ENCODE measurements at places on chromosomes 5 and 9.

GRCh38 chr5:12330993-12331588, 426.8 kb upstream of the CTNND2 start:
- no peak for DNase-seq

- no peak for DNase-seq
Observed at GRCh38 chr9:95185956-95186355, 131.6 kb downstream of the FANCC start.

DNA sequence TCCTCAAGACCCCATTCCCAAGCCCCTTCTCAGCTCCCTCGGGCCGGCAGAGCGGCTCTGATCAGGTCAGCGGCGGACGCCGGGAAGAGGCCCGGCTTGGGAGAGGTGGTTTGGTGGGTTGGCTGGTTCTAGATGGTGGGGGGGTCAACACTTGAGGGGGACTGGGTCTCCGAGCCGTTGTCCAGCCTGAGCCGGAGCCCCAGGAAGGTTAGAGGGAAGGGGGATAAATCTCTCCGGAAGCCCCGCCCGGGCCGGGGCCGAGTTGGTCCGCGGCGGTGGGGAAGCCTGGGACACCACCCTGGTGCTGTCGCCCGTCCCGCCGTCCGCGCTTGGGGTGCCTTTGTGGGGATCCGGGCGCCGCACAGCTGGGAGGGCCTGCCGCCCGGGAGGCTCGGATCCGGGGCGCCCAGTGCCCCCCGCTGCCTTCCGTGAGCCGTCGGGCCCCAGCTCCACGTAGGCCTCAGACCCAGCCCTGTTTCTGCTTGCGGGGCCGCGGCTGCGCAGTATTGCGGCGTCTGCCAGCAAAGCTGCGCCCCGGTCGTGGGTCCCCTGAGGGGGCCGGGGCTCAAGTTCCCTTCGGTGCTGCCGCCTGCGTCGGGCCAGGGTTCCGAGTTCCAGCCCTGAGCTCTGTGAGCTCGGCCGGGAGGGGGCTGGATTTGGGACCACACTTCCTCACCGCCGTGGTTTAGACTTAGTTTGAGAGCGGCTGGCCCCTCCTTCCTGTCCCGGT, 542 bp upstream of the TRIM52 start:
- peak; percentile 64 for DNase-seq

GRCh38 chr5:145847499-145848497, 12.7 kb upstream of the PRELID2 start:
- DNase-seq, result peak; percentile 80

DNA sequence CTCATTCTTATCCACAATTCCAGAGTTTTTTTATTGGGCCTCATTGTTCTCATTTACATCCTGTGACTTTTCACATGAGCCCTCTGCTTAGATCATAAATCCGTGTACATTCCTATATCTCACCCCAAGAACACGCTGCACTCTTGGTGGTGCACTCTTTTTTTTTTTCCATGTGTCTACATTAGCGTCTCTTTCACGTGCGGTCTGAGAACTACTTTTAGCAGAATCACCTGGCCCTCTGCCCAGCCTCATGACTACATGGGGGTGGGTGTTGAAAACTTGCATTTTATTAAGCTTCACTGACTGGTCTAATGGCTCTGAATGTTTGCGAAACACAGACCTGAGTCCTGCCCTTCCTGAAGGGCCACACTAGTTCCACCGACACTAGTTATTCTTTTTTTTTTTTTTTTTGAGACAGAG, 18.6 kb downstream of the C9orf57 start:
- peak; percentile 70 for DNase-seq

- no peak for DNase-seq
Observed at GRCh38 chr5:104355350-104355749, 792.8 kb upstream of the NUDT12 start.

DNA sequence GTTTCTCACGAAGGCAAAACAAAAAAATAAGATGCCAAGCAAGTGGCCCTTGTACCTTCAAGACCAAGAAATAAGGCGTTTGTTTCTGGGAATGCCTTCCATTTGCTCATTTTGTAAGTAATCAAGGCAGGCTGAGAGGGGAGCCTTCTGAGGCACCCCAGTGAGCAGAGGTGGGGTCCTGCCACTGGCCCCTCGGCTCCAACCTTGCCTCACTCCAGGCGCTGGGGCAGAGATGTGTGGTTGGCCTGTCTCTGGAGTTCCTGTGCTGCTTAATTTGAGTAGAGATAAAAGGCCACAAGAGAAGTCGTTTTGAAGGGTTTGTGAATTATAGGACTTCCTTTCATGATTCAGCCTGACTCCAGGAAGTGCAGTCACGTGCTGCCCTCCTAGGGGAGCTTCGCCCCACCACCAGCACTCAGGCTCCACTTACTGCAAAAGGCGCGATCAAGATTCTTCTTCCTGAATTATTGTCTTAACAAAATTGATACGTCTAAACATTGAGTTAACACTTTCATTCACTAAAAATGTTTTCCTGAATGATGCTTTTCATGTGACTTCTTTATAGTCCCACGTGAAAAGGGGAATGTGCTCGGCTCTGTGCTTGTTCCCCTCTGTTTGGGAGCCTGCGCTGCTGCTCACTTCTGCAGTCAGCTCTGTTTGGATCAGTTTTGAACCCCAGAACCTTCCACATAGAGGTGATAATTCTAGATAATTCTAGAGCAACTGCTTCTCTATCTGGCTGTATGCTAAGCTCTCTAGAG, 13.7 kb downstream of the SYK start:
- DNase-seq, result no peak

DNA sequence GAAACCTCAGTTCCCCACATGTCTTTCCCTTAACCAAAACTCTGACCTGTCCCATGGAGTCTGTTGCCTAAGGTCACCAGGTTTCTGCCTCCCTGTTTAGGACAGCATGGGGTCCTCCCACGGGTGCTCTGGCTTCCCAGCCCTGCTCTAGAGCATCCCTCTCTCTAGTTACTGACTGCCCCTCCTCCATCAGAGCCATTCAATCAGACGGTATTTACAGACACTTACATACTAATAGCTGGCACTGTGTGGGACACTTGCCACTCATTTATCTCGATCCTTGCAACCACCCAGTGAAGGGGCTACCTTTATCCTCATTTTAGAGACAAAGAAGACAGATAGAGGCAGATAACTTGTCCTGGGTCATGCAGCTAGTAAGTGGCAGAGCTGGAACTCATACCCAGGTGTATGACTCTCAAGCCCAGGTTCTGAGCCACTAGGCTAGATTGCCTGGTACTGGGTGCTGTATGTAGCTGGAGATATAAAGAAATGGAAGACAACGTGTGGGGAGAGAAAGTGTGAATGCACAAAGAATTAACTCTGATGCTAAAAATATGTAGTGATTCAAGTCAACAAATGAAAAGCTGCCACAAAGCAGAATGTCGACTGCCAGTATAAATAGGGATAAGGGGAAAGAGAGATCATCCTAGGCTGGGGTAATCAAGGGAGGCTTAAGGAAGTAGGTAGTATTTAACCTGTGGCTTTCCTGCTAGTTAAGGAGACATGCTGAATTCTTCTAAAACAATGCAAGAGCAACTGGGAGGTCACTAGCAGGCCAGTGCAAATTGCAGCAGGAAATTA, 52.5 kb upstream of the PDE8B start:
- DNase-seq, result no peak

- DNase-seq, result peak; percentile 23
Observed at GRCh38 chr9:74496819-74497747, at the start of gene RORB. RORB (plus strand) TSS chr9:74497335; CDS start chr9:74497977, 642 bp downstream.

DNA sequence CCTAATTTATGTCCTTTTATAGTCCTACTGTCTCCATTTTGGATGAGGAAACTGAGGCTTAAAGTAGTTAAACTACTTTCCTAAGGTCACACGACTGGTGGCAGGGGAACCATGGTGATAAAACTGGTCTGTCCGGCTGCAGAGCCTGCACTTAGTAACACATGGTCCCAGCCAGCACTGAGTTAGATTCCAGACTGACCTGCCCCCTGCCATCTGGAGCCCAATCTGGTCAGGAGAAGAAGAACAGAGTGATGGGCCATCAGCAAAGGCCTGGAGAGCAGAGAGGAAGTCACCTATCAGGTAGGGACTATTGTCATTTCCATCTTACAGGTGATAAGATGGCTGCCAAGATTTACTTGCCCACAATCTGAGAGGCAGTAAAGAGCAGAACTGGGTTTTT, 86.6 kb upstream of the SLC25A48 start:
- DNase-seq, result no peak

Measured in fibroblast of the aortic adventitia (primary cell).